Activated T-helper 1 cell treated with Interleukin-2 at 50 U/mL for 16 hours (primary cell): ENCODE measurements at places on chromosomes 2 and 18.

DNA sequence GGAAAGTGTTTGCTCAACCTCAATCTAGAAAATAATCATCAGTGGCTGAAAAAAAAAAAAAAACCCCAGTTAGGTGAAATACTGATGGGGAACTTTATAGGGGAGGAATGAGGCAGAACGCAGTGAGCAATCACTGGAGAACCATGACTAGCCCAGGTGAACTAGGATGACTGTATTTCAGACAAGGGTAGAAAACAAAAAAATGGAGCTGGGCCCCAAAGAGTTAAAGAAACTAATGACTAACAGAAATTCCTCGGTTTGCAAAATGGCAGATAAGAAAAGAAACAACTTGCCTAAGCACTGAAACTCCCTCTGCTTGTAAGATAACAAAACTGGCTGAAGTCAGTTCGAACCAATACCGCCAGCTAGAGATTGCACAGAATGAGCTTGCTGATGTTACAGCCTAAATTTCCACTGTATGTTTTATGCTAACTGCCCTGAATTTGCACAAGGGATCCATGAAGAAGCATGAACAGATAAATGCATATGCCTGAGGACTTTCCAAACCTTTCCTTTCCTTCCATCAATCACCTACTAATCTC, 245.9 kb downstream of the METTL4 start:
- DNase-seq, result no peak

DNA sequence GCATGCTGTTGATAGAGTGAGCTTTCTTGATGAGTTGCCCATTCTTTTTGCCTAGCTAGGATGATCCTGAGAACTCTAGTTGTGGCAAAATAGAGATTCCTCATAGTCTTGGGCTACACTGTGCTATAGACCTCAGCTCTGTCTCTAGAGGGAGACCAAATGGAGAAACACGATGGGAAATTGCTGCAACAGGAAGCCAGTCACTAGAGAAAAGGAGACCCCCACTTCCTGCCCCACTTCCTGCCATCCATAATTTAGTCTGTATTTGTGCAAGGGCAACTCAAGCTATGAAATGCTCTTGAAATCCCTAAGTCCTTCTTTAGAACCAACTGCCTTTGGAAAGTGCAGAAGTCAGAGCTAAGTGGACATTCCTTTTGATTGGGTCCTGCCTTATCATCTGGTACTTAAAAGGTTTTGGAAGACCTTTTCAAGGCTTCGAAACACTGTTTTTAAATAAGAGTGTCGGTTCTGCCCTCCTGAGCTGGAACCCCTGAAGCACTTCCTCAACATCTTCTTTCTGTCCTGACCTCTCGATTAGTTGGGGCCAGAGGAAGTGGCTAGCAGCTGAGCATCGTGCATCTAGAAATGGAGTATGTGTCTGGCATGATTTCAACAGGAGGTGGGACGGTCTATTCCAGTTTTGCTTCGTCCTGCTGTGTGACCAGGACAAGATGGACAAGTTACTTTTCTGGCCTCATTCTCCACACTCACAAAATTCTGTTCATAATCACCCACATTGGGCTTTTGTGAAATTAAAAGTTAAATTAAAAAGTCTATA, 8.6 kb upstream of the KCNE4 start:
- no peak for DNase-seq

- DNase-seq, result no peak
These were observed 12.5 kb downstream of the ZC3H8 start for GRCh38 chr2:112242384-112242783.

- DNase-seq, result no peak
These were observed 82.4 kb downstream of the NCKAP5 start for GRCh38 chr2:133485868-133486267.

- DNase-seq, result no peak
These were observed 48.7 kb downstream of the ST3GAL5 start for GRCh38 chr2:85840091-85840490.

GRCh38 chr18:46332286-46332801, 228.2 kb downstream of the HAUS1 start:
- no peak for DNase-seq

- DNase-seq, result no peak
These were observed 143.7 kb upstream of the CTNNA2 start for GRCh38 chr2:79369127-79369526.

DNA sequence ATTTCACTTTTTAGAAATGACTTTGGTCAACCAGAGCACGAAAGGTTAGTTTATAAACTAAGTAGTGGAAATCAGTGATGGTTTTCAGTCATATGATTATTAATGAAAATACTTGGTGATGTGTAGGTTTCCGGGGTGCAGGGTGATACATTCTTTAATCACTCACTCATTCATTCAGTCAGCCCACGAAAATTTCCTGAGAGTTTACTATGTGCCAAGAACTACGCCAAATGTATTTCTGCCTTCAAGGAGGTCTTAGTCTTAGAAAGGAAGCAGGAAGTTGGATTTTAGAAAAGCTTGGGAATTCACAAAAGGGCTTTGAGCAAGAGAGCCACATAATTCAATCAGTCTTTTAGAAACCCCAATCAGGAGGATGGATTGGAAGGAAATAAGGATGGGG, 543.6 kb downstream of the PLCL1 start:
- DNase-seq, result no peak

- DNase-seq, result no peak
These were observed 24.8 kb upstream of the SCN7A start for GRCh38 chr2:166518634-166519390.

- DNase-seq, result no peak
These were observed 17.9 kb downstream of the LDLRAD4 start for GRCh38 chr18:13236411-13236810.

DNA sequence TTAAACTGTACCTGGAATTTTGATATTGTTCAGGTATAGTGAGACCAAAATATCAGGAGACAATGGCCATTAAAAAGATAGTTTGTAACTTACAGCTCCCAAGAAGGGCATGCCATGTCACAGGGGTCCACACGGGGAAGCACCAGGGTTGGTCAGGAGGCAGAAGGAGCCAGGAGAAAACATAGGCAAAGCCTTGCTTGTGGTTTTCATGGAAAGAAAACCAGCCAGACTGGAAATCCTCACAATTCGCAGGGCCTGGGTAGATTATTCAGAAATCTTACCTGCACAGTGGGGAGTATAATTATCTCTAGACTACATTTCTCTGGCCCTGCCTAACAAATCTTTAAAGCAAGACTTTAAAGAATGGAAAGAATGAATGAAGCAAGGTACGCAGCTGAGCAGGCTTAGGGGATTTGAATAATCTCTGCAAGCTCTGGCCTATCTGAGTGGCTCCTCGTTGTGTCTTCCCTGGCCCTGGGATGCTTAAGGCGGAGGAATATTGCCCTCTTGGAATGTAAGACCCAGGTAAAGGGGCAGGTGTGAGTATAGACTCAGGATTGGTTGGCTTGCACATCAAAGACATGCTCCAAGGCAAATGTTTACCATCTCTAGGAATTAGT, 66.9 kb upstream of the CDC42EP3 start:
- DNase-seq, result no peak

DNA sequence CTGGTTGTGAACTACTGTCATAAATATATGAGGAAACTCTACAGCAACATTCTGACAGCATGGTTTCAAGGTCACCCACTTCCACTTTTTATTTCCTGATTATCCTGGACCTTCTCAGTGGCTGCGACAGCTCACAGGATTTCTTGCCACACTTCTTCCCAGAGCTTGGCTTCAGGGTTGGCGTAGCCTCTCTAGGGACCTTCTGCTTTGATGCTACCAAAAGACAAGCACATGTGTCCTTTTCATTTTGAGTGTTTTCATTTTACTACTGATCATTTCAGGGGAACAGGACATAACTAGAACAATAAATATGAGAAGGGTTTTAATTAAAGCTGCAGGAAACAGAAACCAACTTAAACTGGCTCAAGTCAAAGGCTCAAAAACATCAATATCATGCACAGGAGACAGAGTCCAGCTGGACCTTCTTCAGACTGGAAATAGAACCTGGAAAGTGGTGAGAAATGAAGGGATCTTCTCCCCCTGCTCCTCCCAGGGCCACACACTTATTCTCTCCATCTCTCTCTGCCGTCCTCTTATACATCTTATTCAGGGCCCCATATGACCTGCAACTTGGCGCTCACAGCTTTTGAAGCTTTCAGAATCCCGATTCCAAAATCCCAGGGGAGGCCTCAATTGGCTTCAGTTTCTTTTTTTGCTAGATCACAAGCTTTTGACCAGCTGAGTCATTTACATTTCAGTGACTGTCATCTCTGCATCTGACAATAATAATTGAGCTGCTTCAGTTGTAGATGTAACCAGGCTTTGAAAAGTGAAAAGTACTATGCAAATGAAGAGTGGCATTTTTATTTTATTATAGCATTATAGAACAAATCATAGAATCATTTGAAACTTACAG, 9.7 kb downstream of the VIT start:
- DNase-seq, result no peak

DNA sequence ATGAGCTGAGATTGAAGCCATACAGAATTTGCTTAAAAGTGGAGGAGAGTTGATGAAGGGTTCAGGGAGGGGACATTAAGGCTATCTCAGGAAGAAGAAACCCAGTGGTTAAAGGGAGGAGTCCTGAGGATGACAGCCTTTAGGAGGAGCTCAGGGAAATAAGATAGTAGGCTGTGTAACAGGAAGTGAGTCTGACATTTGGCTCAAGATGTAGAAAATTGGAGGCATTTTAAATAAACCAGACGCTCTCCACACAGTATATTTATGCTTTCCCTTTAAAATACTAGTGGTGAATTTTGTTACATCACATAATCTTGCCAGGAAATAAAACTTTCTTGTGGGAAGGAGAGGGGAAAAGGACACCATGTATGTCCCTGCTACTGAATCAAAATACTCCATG, 11.6 kb downstream of the KCNH7 start:
- DNase-seq, result no peak

- DNase-seq, result no peak
These were observed 15.2 kb upstream of the SCYGR1 start for GRCh38 chr2:227402959-227403358.

DNA sequence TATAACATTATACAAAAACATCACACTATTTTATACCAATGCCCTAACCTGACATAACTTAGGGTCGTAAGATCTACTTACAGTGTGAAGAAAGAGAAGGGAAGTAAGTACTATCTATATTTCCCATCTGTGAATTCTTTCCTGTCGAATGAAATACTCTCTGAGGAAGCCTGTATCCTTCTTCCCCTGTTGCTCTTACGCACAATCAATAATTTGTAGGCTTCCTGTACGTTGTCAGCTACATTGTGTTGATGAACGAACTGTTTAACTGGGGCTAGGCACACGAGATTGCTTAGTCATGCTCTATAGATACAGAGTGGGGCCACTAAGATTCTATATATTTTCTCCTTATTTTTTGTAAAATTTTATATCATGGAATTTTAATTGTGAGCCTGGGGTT, 1125.0 kb upstream of the CELF4 start:
- DNase-seq, result no peak

- DNase-seq, result no peak
These were observed 59.7 kb downstream of the MYO3B start for GRCh38 chr2:170237572-170238120.

- no peak for DNase-seq
These were observed 2.5 kb downstream of the STAT4 start for GRCh38 chr2:191148281-191148680.

GRCh38 chr2:215507836-215508235, 72.0 kb upstream of the FN1 start:
- DNase-seq, result no peak

GRCh38 chr2:121136323-121136722, 148.7 kb downstream of the TFCP2L1 start:
- no peak for DNase-seq

- no peak for DNase-seq
These were observed 252.1 kb upstream of the SLC14A2 start for GRCh38 chr18:45363196-45363595.

- DNase-seq, result no peak
These were observed 108.8 kb downstream of the TWIST2 start for GRCh38 chr2:238956676-238957075.

DNA sequence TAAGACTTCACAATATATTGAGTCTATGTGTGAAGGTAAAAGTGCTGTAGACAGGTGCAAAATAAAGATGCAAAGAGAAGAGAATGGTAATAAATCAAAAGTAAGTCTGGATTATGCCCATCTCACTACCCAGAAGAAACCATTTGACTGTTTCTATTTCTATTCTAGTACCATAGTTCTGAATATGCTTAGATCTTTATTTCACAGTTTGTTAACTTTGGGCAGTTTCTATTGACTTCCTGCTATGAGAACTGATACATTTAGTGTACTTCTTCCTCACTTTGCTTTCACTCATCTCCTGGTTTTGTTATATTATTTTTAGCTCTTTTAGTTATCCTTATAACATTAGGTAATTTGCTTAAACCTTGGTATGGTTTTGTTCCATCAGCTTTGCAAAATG, 94.9 kb downstream of the HS1BP3 start:
- DNase-seq, result no peak

DNA sequence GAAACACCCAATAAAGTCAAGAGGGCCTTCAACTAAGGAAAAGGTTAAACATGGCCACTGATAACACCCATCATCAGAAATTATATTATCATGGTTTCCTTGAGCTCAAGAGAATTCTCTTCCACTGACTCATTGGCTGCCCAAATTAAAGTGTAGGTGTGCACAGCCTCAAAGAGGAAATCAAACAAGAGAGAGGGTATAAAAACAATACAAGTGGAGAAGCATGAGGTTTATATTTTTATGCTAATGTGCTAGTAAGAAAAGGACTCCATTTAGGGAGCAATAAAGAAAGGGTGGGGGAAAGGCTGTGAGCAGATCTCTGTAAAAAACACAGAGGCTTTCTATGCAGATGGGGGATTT, 168.8 kb upstream of the VRK2 start:
- DNase-seq, result no peak

- DNase-seq, result no peak
These were observed 81.9 kb downstream of the MEP1B start for GRCh38 chr18:32271672-32272208.

DNA sequence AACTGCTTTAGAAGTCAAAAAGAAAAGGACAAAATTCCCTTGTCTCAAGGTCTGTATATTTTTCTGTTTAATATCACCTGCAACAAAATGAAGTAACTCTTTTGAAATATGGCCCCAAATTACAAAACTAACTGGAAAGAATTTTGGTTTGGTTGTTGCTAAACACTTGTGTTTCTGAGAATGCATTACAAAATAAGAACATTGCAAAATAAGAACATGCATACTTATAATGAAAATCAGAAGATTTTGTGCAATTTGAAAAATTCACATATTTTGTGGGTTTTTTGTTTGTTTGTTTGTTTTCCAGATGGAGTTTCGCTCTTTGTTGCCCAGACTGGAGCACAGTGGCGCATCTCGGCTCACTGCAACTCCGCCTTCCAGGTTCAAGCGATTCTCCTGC, 21.8 kb downstream of the NDUFB3 start:
- DNase-seq, result no peak

DNA sequence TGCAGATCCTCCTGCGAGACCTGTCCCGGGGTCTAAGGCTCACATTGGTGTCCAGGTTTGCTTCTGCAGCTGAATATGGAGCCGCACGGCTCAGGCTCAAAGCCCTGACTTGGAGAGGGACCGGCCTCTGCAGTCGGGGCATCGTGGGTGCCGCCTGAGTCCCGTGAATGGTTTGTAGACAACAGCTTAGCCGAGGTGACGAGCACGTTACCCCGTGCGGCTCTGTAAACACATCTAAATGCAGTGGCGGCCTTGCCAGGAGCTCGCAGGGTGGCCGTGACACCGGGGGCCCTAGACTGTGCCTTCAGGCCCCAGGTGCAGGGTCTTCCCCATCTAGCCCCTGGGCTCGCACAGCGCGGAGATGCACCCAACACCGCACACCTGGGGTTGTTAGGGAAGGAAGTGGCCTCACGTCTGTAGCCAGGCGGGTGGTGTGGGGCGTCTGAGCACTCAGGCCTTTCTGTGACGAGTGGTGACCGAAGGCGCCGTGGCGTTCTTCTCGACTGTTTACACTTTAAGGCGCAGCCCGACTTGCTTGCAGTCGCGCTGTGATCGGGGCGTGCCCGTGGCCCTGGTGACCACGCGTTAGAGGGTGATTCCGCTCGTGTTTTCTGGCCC, 91.6 kb downstream of the NFATC1 start:
- DNase-seq, result no peak
